ENCODE measurements at places on chromosomes 7 and 10.

GRCh38 chr7:6705959-6706665 lies 635 bp downstream of the ZNF12 start:
- peak; percentile 36 for DNase-seq

- DNase-seq = peak; percentile 79
Observed at GRCh38 chr7:135650831-135651573, 11.3 kb upstream of the STMP1 start.

GRCh38 chr10:51389415-51390321 lies 309.7 kb downstream of the CSTF2T start:
- peak; percentile 27 for DNase-seq

- DNase-seq = peak; percentile 4
Observed at GRCh38 chr10:42783181-42783549, 570 bp downstream of the BMS1 start.

- DNase-seq = no peak
Observed at GRCh38 chr7:100489824-100490223, 6.1 kb downstream of the NYAP1 start.

- no peak for DNase-seq
Observed at GRCh38 chr7:107660381-107661080, at the start of gene SLC26A4. Gene SLC26A4 (plus strand): TSS chr7:107660828. CDS start chr7:107661642, 814 bp downstream.

GRCh38 chr7:14432924-14433323 lies 443.5 kb upstream of the ETV1 start:
- DNase-seq = no peak

DNA sequence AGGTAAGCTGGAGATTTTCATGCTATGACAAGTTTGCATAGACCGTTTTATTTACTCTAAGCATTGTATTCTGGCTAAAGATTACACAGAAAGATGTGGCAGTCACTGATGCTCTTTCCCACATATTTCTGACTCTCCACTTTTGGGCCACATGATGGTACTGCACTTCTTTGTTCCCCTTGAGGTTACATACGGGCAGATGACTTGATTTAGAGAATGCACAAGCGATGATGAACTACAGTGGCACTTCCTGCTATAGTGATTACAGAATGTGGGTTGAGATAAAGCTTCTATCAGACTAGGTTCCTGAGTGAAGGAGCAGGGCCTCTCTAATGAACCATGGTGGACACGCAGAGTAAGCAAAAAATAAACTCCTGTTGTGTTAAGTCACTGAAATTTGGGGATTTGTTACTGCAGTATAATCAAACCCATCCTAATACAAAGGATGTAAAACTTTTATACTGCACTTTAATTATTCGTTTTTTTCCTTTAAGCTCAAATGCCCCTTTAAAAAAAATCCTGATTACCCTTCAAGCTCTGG lies 177.9 kb downstream of the TAX1BP1 start:
- no peak for DNase-seq

GRCh38 chr10:11631890-11632587 lies 20.6 kb upstream of the USP6NL start:
- DNase-seq = peak; percentile 41

- no peak for DNase-seq
Observed at GRCh38 chr10:84499846-84500245, 171.5 kb downstream of the CCSER2 start.

GRCh38 chr7:68980011-68980410 lies 618.3 kb upstream of the AUTS2 start:
- DNase-seq = no peak

DNA sequence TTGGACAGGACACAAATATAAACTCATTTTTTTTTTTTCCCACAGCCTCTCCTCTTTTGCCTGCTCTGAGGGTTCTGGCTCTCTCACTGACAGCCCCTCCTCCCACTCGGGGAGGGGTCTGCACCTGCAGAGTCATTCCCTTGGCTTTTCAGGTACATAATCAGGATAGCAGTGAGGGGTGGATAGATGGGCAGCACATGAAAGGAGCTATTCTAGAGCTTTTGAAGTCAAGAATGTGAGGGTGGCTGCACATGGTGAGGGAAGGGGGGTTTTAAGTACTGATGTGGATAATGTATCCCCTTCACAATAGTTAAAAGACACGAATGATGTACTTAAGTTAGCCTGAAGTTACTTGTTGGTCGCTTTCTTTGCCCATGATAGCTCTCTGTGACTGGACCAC lies 76.2 kb downstream of the CFAP58 start:
- no peak for DNase-seq

DNA sequence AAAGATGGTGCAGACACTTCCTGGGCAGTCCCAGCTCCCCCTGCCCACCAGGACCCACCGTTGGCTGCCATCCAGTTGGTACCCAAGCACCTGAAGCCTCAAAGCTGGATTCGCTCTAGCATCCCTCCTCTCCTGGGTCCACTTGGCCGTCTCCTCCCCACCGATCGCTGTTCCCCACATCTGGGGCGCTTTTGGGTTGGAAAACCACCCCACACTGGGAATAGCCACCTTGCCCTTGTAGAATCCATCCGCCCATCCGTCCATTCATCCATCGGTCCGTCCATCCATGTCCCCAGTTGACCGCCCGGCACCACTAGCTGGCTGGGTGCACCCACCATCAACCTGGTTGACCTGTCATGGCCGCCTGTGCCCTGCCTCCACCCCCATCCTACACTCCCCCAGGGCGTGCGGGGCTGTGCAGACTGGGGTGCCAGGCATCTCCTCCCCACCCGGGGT lies 14.5 kb upstream of the LIMK1 start:
- DNase-seq = no peak

DNA sequence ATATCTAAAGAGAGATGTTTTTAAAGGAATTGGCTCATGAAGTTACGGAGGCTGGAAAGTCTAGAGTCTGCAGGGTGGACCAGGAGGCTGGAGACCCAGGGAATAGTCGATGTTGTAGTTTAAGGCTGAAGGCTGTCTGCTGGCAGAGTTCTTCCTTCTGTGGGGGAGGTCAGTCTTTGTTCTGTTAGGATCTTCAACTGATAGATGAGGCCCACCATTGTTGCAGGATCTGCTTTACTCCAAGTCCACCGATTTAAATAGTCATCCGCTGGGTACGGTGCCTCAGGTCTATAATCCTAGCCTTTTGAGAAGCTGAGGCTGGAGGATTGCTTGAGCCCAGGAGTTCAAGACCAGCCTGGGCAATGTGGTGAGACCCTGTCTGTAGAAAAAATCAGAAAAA lies 50.0 kb downstream of the LMTK2 start:
- DNase-seq = no peak

DNA sequence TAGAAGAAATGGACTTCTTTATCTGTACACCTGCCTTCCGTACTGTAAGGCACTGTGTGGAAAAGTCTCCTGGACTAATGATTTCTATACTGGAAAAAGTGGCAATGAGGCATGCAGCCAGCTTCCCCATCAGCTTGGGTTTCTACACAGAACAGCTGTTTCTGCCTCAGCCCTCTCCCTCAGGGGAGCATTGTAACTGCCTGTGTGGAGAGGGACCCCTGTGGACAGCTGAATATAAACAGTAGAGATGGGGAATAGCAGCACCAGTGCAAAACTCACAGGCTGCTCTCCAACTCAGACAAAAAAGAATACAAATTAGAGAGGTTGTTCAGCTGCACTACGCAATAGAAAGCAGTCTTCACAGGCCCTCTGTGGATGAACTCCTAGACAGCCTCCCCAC lies 451.3 kb upstream of the MBL2 start:
- no peak for DNase-seq
